Stimulated activated CD4-positive, alpha-beta T cell treated with anti-CD3 and anti-CD28 coated beads, Interleukin-15, amount 100 ng/mL, for 1 hour (primary cell): ENCODE measurements at places on chromosomes 16 and 17.

GRCh38 chr17:78665387-78665951 is 88.3 kb upstream of the DNAH17 start:
- DNase-seq: no peak

GRCh38 chr16:86529160-86529559 is 18.8 kb downstream of the FOXF1 start:
- DNase-seq: no peak

GRCh38 chr16:87484487-87485331 is 8.1 kb downstream of the ZCCHC14 start:
- no peak for DNase-seq

DNA sequence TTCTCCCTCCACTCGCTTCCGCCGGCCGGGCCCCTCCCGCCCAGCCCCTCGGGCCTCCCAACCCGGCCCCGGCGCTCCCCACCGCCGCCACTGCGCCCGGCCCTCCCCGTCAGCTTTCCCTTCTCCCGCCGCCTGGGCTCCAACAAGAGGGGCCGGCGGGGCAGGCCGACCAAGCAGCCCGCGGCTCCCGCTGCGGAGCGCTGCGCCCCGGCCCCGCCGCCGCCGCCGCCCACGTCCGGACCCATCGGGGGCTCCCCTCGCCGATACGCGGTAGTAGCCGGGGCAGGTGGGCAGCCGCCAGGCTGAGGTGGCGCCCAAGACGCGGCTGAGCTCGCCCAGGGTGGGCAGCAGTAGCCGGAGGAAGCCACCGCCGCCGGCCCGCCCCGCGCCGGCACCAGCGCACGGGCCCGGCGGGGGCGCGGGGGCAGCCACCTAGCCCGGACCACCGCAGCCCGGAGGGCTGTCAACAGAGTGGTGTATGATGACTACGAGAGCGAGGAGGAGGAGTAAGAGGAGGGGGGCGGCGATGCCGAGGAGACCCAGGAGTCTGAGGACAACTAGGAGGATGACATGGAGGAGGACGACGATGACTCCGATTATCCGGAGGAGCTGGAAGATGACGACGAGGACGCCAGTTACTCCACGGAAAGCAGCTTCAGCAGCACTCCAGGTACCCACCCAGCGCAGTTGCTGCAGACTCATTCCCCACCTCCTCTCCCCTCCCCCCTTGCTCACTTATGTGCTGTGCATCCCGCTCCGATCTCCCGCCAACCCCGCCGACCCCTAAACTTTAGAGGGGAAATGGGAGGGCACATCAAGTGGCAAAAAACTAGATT is 498 bp downstream of the LRRC37B start:
- no peak for DNase-seq

GRCh38 chr16:55510185-55510805 is 1.4 kb downstream of the LPCAT2 start:
- DNase-seq: no peak

DNA sequence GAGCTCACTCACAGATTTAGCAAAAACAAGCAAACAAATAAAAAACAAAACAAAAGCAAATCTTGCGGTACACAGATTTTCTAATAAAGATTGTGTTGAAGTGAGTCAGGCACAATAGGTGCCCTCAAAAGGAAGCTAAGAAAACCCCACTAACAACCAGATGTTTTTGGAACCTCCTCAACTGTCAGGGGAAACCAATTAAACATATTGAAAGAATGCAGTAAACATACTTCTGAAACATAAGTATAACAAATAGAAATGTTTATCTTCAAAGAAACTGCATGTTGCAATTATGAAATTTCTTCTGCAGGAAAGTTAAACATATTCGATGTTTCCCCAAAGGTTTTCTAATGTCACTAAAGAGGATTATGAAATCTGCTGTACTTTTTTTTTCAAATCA is 110.5 kb upstream of the CORO6 start:
- no peak for DNase-seq

- DNase-seq: no peak
Observed at GRCh38 chr17:47687748-47688147, 6.2 kb upstream of the TBKBP1 start.

GRCh38 chr16:70713342-70713741 is 27.5 kb upstream of the MTSS2 start:
- no peak for DNase-seq

DNA sequence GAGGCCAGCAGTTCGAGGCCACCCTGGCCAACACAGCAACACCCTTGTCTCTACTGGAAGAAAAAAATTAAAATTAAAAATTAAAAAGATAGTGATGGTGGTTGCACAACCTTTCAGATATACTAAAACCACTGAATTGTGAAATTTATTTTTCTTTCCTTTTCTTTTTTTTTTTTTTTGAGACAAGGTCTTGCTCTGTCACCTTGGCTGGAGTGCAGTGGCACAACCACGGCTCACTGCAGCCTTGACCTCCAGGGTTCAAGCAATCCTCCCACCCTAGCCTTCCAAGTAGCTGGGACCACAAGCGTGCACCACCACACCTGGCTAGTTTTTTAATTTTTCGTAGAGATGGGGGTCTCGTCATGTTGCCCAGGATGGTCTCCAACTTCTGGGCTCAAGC is 254.4 kb downstream of the SLC39A11 start:
- no peak for DNase-seq

GRCh38 chr16:8645141-8645521 is 23.6 kb downstream of the METTL22 start:
- DNase-seq: no peak

DNA sequence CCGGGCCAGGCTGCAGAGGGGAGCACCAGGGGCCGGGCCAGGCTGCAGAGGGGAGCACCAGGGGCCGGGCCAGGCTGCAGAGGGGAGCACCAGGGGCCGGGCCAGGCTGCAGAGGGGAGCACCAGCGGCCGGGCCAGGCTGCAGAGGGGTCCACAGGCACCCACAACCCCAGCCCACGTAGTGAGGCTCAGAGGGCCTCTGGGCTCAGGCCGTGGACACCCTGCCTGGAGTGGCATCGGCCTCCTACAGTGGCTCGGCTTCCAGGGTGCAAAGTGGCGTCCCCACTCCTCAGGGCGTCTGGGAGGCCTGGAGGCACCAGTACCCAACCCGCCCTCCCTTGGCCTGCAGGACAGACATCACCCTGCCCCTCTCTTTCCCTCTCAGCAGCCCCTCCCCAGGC is 9.6 kb downstream of the DOC2B start:
- DNase-seq: no peak

- no peak for DNase-seq
Observed at GRCh38 chr17:45091778-45092425, 30.8 kb downstream of the NMT1 start.

- no peak for DNase-seq
Observed at GRCh38 chr17:81582749-81583148, 30.6 kb upstream of the FAAP100 start.

- no peak for DNase-seq
Observed at GRCh38 chr16:22732959-22733358, 81.0 kb upstream of the HS3ST2 start.

DNA sequence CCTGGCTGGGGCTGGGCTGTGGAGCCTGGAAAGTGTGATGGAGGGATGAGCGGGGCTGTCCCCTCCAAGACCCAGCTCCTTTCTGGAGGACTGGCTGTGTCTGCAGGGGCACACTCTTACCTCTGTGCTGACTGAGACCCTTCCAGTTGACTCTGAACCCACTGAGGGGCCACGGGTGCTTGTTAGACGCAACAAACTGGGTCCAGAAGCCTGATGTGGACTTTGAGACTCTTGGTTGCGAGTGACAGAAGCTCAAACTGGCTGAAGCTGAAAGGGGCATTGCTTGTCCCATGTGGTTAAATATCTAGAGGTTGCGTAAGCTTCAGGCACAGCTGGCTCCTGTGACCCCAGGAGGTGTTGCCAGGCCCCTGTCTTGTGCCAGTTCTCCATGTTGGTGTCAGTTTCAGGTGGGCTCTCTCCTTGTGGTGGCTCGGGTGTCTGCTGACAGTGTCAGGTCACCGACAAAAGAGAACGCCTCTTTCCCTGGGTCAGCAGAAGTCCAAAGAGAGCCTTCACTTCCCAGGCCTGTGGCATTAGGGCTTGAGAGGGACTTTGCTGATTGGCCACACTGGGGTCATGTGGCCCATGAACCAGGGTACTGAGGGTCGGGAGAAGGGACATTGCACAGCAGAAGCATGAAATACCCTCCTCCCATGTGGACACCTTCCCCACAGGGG is 16.7 kb downstream of the ADCY7 start:
- no peak for DNase-seq

- no peak for DNase-seq
Observed at GRCh38 chr17:1783834-1784611, 22.2 kb downstream of the SERPINF1 start.

DNA sequence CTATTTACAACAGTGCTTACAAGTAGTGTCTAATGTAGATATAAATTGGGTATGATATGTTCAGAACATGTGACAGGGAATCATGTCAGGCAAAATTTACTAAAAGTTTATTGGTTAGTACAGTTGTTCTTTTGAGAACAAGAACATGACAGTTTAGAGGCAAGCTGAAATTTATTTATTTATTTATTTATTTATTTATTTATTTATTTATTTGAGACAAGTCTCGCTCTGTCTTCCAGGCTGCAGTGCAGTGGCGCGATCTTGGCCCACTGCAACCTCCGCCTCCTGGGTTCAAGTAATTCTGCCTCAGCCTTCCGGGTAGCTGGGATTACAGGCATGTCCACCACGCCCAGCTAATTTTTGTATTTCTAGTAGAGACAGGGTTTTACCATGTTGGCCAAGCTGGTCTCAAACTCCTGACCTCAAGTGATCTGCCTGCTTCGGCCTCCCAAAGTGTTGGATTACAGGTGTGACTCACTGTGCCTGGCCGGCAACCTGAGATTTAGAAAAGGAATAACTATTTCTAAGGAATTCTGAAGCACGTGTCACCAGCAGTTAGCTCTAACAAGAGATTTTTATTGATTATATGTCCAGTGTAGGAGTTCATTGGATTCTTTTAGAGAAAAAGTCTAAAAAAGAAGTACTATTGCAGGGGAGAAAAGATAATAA is 24.9 kb downstream of the MRTFB start:
- DNase-seq: no peak

DNA sequence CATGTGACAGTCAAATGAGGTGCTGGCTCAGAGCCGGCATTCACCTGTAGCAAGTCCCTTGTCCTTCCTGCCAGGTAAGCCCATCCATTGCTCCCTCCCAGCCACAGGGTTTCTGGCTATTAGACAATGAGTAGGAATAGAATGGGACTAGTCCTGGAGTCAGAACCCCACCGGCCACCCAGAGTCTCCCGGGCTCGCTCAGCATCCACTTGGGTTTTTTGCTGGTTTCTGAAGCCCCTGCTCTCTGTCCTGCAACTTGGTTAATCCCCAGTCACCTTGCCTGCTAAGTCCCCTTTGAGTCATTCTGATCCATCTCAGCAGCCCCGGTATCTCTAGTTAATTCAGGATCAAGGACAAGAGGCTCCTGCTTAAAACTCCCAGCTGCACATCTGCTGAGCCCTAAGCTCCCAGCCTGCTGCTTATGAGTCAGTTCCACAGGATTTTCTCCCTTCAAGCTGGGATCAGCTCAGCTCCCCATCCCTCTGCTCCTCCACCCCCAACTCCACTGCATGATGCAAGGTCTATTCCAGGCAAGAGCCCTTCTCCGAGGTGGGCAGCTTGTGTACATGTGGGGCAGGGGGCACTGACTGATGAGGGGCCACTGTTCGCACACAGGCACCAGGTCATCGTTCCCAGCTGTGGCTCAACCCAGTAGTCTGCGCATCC is 19.9 kb upstream of the MRPS23 start:
- DNase-seq: no peak

DNA sequence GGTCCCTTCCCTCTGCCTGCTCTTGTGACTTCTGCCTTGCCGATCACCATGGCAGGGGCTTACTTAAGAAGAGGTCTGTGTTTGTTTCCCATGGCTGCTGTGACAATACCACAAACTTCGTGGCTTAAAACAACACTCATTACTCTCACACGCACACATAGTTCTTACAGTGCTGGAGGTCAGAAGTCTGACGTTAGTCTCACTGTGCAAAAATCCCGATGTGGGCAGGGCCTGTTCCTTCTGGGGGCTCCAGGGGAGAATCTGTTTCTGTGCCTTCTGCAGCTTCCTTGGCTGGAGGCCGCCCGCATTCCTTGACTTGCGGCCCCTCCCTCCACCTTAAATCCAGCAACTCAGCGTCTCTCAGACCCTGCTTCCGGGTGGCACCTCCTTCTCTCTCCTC is 249.2 kb upstream of the GSE1 start:
- DNase-seq: no peak

DNA sequence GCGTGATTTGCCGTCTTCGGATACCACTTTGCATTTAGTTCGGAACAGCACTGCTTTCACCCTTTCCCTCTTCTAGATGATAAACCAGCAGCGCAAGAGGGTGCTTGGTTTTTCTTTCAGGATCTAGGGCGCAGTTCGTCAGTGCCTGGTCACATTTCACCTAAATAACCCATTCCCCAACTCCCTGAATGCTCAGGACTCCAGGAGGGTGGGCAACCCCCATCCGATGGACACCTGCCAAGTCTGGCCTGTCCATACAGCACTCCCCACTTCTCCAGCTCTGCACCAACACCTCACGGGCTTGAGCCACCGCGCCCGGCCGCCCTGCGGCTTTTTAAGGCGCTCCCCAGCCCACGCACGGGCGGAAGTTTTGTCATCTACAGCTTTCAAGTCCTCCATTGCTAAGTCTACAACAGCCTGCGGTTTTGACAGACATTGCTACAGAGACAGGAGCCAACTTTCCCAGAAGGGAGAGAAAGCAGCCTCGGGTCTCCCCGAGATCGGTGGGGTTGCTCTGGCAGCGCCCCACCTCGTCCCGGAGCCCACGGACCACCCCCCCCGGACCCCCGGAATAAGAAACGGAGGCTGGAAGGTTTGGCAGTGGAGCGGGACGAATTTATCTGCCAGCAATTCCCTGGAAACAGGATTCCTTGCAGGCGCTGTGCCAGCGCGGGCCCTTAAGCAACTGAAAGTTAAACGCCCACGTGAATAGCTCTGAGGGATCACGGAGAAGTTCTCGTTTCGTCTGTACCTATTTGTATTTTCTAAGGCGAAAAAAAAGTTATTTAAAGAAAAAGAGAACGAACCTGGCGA is 38.6 kb upstream of the SLFN13 start:
- DNase-seq: peak; percentile 53

DNA sequence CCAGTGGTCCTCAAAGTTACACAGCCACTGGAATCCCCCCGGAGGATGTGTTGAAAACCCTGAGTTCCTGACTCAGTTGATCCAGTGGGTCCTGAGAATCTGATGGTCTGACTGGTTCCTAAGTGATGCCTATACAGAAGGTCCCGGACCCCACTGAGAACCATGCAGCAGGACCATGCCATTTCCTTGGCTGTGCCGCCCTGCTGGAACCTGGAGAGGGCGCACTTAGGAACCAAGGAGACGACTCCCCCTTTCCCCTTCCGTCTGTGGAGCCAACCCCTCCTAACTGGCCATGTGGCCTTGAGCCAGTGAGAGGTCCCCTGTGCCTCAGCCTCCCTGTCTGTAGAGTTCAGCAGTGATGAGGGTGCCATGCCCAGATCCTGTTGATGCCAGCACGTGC is 22.0 kb downstream of the C16orf74 start:
- DNase-seq: no peak

- peak; percentile 42 for DNase-seq
Observed at GRCh38 chr16:57092786-57093411, 516 bp downstream of the CPNE2 start.
